D721Med (cell line): ENCODE measurements at places on chromosomes 13 and 19.

DNA sequence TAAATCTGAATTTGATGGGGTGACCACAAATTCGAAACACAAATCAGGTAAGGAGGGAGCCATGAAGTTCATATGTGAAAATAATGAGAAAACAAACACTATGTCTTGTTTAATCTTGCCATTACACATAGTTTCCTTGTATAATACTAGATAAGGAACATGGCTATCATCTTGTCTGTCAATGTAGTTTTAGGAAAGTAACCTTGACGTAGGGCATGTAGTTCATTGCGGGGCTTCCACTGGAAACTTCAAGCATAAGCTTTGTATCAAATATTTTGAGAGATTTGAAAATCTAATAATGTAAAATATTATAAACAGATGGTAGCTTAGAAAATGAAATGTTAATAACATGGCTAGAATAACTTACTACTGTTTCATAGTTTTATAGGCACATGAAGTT is 8.8 kb downstream of the BIVM start:
- DNase-seq: no peak

DNA sequence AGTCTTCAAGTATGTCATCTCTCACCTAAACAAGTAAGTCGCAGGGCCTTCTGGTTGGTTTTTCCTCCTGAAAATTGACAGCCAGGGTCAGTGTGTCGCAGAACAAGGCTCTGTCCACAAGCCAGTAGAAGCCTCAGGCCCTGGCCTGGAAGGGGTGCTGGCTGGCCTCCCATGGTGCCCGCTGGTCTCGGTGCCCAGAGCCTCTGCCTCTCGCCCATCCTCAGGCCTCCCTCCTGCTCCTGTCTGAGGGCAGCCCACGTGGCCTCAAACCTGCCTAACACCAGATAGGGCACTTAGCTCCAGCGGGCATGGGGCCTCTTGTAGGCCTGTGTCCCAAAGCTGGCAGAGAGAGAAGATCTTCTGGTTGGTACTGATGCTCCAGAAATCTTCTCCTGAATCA is 20.3 kb upstream of the NPAS1 start:
- no peak for DNase-seq

- DNase-seq: no peak
These were observed 203.5 kb downstream of the ENOX1 start for GRCh38 chr13:43583321-43583720.

GRCh38 chr13:49701491-49701890 is 10.2 kb upstream of the EBPL start:
- no peak for DNase-seq

DNA sequence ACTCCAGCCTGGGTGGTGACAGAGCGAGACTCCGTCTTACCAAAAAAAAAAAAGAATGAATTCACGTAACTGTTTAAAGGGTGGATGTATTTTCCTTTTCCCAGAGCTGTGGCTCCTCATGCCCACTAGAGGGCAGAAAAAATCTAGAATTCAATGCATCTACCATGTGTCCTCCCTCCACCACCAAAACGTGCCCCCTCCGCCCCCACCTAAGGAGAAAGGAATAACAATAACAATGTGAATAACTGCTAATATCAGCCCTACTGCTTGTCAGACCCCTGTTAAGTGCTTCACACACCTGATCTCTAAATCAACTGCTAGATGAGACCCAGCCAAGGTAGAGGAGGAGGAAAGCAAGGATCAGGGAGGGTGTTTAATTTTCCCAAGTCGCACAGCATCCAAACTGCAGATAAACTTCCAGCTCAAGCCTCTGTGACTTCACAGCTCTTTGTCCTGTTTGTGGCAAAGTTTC is 20.2 kb upstream of the PNMA8B start:
- no peak for DNase-seq

DNA sequence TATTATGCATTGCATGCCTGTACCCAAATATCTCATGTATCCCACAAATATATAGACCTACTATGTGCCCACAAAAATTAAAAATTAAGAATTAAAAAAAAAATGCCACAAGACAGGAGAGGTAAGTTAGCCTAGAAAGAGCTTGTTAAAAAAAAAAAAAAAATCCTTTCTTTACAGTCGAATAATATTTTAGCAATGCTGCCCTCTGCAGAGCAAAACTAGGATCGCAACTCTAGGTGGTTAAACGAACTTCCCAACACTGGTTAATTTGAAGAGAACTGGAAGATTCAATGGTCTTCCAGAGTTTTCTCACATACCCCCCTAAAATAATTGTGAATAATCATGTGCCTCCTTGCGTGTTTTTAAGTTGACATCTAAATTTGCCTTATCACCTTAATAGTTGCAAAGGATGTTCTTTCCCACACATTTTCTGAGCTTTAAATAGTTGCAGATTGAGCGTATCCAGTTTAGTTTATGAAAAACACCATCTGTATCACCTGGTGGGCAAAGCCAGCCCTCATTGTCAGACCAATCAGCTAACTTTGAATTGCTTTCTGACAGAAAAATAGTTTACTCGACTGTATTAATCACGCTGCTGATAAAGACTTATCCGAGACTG is 47.4 kb upstream of the RCBTB2 start:
- DNase-seq: no peak

GRCh38 chr19:47497050-47497766 is 13.2 kb upstream of the KPTN start:
- no peak for DNase-seq

- no peak for DNase-seq
These were observed 1017.6 kb downstream of the PCDH9 start for GRCh38 chr13:66212511-66212910.
